NCI-H1930 (cell line): ENCODE measurements at places on chromosomes 6 and 20.

- DNase-seq, result no peak
Observed at GRCh38 chr6:116963972-116964371, 86.9 kb downstream of the RFX6 start.

DNA sequence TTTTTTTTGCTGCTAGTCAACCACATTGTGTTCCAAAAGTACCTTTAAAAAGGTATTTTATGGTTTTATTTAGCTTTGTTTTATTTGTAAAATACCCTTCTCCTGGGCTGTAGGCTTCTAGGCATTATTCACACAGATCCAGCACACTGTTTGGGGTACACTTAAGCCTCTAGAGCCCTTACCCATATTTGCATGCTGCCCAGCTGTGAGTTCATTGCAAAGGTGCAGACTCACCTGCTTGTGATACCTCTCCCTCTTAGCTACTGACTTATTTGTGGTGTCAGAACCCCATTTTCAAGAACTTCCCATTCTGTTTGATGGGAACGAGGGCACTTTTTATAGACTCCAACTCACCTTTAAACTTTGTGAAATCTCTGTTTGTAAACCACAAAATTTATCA lies 69.8 kb downstream of the RIN2 start:
- no peak for DNase-seq

GRCh38 chr20:63475209-63475608 lies 2.8 kb upstream of the KCNQ2 start:
- DNase-seq, result no peak

GRCh38 chr6:14224359-14225103 lies 107.0 kb downstream of the CD83 start:
- DNase-seq, result no peak

DNA sequence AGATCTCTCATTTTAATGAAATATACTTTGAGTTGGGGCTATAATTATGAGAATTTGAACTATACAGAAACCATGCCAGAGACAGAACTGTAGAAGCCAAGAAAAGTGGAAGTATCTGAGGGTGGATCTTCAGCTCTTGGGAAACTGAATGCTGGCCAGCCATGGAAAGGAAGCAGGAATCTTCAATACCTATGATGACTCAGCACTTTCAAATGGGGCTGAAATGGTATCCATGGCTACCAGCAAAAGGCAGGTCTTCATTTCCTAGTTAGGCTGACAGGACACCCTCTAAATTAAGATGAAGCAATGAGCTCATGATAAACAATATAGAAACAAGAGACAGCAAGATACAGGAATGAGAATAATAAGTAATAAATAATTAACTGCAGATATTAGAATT lies 171.3 kb downstream of the COL21A1 start:
- no peak for DNase-seq

GRCh38 chr6:155194399-155194798 lies 69.4 kb upstream of the CLDN20 start:
- DNase-seq, result no peak

DNA sequence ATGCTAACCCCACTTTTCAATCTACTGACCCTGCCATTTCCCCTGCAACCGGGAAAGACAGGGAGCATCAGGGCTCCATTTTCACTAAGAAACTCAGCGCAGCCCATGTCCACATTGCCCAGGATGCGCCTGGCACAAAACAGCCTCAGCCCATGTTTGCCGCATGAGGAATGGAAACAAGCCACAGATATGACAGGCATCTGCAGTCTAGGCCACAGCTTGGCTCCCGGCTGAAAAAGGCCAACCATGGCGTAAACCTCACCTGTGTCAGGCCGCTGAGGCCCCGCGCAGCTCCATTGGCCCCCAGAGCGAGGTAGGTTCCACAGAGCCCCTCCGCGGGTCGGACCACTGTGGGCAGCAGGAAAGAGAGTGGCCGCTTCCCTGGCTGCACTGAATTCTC lies 21.7 kb downstream of the GGT7 start:
- DNase-seq, result no peak
